Activated B cell treated with CpG ODN at 0.5 μM for 24 hours (primary cell): ENCODE measurements at places on chromosomes 12 and 14. TPM values are rescaled to one million over a fixed set of nuclear protein-coding genes. Genes with fewer than 3 reads are reported as not detected.

DNA sequence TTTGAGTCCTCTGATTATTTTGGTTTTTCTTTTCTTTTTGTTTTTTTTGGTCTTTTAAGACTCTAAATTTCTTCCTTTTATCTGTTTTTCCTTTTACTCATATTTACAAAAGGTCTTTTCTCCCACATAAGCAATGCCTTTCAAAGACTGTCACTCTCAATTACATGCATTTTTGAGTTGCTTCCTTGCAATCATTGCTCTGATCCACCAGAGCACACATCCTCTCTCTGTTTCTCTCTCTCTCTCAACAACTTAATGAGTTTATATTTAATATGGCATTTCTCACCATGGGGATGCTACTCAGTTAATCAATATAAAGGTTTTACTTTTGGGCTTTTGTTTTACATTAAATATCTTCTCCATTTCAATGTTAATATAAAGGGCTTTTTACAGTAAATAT, 62.7 kb upstream of the OR10AD1 start:
- no peak for DNase-seq

DNA sequence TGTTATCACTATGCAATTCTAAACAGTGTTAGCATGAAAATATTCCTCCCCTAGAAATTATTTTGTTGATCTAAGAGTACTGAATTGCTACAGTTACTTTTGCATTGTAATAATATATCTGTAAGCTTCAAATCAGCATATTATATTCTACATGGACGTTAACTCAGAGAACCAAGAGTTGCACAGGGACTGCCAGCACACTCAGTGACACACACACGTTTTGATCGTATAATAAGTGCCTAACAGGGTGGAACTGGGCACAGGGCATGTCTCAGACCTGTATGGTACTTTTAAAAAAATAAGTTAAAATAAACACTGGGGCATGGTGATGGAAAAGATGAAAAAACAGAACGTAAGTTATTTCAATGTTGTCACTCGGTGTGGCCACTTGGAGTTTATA, 451.6 kb downstream of the RGS6 start:
- no peak for DNase-seq

HHIPL1 gene
- total RNA-seq, result not detected in 2 replicates

- no peak for DNase-seq
These were observed 239.8 kb upstream of the FAR2 start for GRCh38 chr12:28909291-28909690.

GRCh38 chr12:112841906-112842305, 50.4 kb downstream of the RPH3A start:
- DNase-seq, result no peak

- DNase-seq, result no peak
These were observed 117.5 kb downstream of the DACT1 start for GRCh38 chr14:58755031-58755925.

GRCh38 chr12:104456950-104457745, 400 bp downstream of the CHST11 start:
- DNase-seq, result peak; percentile 62

C12orf50 gene
- total RNA-seq, result 0.07 and 0.12 TPM in 2 replicates

- DNase-seq, result no peak
These were observed 64.3 kb downstream of the SLC25A47 start for GRCh38 chr14:100387450-100387849.

DNA sequence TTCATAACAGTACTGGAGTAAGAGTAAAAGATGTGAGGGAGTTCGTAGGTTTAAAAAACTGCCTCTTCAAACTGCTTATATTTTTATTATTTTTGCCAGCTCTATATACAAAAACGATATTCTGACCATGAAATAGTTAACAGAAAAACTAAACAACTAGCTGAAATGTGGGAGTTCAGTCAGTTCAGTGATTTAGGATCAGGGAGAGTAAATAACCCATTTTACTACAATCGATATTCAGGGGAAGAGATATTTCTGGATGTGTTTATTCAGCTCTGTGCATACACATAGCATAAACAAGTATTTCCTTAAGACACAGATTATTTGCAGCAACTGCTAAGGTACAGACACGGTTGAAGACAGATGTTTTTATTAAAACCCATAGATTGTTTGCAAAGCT, 470.9 kb downstream of the TMTC2 start:
- DNase-seq, result no peak

GRCh38 chr12:2877953-2878732, 1.1 kb downstream of the RHNO1 start:
- DNase-seq, result no peak

ERBB3 gene
- total RNA-seq, result not detected in 2 replicates

DNA sequence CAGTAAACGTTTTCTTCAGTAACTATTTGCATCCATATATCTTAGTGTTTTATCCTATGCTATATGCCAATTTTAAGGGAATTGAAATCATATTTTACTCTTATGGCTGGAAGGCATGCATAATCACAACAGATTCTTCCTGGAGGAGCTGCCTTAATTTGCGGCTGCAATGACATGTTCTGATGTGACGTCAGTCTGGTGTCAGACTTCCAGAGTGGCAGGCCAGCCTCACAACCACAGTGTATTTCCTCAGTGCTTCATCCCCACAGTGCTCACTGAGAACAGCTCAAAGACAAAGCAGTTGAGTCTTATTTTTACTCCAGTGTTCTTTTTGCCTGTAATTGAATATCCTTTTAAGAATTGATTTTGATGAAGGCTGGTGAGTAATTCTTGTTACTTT, 107.1 kb downstream of the PLEKHA5 start:
- DNase-seq, result no peak

- DNase-seq, result no peak
These were observed 292.3 kb downstream of the RAD51B start for GRCh38 chr14:68111853-68112270.

DNA sequence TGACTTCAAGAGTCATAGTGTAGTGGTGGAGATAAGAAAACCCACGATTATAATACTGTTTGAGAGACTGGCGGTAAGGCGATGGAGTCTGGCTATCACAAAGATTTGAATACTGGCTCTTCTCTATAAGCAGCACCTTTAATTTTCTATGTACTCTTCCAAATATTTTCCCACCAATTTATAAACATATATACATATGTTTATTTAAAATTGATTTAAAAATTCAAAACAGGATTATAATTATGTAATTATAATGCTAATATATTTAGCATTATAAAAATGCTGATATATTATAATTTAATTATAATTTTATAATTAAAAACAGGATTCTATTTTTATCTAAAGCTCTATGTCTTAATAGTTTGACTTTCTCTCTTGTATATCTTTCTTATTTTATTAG, 15.4 kb upstream of the DCD start:
- no peak for DNase-seq

DNA sequence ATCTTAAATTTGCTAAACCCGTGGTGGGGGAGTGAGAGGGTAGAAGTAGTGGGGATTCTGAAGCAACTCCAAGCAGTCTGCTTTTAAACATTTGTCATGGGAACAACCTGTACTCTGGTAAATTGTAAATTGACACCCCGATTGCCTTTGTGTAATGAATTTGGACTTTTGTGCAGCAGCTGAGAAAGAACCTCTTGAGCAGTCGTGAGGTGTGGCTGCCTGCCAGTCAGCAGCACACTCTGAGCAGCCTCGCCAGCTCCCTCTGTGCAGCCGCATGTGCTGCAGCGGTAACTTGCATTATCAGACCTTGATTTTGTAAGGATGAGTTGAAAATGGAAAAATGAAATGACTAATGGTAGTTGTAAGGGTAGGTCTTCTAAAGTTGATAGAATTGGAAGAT, 74.3 kb downstream of the SUSD6 start:
- no peak for DNase-seq

GRCh38 chr12:128040971-128041370, 226.0 kb upstream of the TMEM132C start:
- no peak for DNase-seq

TRIM9 gene
- 0.24 and 0.67 TPM in 2 replicates for total RNA-seq

- no peak for DNase-seq
These were observed 5.1 kb upstream of the MED13L start for GRCh38 chr12:116282371-116283286.

GDF3 gene
- not detected in 2 replicates for total RNA-seq

KRT72 gene
- total RNA-seq, result not detected in 2 replicates

DNA sequence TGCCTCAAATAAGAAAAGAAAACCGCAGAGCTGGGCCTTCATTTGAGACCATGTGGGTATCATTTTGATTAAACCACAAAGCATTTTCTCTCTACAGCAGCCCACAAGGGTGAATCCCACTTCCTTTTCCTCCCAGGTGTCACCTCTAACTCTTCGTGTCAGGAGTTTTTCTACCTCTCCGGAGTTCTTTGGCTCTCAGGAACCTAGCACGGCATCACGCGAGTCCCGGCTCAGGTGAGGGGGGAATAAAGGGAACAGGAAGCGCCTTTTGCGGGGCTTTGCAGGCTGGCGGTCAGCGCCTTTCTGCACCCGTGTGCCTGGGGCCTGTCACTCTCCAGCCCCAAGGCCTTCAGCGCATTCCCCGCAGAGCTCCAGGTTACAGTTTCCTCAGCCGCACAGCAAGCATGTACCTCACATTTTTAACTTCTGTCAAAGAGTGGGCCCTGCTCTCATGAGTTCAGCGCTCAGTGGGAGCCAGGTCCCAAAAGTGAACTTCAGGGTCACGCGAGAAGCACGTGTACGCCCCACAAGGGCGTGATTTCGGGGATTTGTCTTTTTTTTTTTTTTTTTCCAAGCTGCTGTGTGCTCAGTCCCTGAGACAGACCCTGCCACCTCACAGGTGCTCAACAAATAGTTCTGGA, 740 bp upstream of the PRPF40B start:
- DNase-seq, result peak; percentile 42

DNA sequence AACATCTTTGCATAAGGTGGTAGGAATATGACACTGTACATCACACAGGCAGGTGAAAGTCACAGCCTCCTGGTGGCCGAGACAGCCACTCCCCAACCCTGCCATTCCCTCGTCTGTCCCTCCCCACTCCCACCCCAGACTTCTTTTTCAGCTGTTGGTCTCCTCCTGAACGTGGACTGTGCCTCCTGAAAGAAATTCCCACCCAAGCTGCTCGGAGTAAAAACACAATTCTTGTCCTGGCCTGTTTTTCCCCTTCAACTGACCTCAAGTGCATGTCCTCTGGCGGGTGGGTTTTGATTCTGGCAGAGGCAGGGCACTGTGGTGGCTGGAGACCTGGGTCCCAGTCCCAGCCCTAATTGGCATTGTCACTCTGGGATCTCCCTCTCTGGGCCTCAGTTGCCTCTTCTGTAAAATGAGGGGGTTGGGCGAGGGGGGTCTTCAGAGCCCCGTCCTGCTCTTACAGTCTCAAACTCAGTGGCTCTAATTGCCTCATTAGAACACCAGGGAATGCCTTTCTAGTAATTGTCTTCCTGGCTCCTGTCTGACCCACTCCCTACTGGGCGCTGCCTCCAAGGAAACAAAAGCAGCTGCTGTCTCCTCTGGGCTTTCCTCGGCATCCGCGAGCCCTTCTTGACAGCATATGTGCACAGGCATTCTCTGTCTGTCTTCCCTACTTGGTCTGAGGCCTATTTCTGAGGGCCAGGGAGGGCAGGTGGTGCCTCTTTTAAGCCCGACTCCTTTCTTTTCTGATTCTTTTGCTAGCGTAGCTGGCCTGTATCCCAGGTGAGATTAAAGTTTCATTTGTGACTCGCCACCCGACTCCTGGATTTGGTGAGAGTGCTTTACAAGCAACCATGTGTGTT, 186.6 kb upstream of the RMST start:
- no peak for DNase-seq

DNA sequence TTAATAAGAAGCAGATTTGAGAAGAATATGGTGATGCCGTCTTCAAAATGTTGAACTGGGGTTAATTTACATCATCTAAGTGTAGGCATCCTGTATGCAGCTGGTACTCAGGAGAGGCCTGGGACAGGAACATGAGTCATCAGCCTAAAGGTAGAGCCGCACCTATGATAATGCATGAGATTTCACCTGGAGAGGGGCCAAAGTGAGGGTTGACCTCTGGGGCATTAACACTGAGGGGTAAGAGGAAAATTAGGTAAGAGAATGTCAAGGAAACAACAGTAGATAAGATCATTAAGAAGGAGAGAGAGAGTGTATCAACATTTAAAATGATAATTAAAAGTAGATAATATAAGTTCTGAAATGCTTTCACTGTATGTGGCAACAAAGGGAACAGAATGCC, 20.2 kb upstream of the SSTR1 start:
- no peak for DNase-seq

GRCh38 chr12:96083020-96083719, 47.8 kb upstream of the LTA4H start:
- no peak for DNase-seq
